Esophagus muscularis mucosa (tissue), 4 donors: ENCODE measurements at places on chromosomes 5 and 9. TPM values are rescaled to one million over a fixed set of nuclear protein-coding genes. Genes with fewer than 3 reads are reported as not detected.

DNA sequence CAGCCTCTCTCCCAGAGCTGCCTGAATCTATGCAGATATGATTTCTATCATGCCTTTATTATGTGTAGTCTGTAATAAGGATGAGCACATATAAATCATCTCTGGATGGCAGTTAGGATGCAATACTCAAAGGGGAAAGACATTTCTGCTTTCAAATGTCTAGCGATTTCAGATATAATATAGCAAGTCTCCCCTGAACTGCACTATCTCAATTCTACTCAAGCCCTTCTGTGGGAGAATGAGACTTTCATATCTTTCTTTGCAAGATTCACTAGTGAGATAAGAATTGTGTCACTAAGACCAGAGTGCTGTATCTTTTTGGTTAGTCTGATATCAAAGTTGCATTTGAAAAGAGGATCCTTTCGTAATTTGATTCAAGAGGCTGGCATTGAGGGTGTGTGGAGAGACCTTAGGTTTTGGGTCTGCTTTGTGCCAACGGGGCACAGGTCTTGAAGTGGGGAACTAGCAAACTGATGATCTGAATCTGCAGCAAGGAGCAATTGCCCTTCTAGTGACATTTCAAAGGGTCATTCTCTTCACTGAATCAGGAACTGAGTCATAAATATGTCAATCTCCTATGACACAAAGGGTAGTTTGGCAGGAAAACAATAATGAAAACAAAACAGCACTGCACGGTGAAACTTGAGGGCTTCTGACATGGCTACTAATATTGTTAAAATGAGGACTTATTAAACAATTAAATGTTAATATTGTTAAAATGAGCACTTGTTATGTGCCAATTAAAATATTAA, 305.5 kb upstream of the CLINT1 start:
- H3K4me1 ChIP-seq = no peaks in the 10 kb centered on the region
- no peak overlapping the region for H3K4me3 ChIP-seq
- no peaks in the 10 kb centered on the region for H3K36me3 ChIP-seq
- no peak overlapping the region for H3K27ac ChIP-seq

GRCh38 chr9:87445646-87446045, 52.0 kb upstream of the DAPK1 start:
- no peaks in the 10 kb centered on the region for H3K36me3 ChIP-seq
- DNase-seq = no peak
- no peak overlapping the region for H3K27ac ChIP-seq
- no peaks in the 10 kb centered on the region for H3K4me1 ChIP-seq
- H3K27me3 ChIP-seq = no peaks in the 10 kb centered on the region

DNA sequence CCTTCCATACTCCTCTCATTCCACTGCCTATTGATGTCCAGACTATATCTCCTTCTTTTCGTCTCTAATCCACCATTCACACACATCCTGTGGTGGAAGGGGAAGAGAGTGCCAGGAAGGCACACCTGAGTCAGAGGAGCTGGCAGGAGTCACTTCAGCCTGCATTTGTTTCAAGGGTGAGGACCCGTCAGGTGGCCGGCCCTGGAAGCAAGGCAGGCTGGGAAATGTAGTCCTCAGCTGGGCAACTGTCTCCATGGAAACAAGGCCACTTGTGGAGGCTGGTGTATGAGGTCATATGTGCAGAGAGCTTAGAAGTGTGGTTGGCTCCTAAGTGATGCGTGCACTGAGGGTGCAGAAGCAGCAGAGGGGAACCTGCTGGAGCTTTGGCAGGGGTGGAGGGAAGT, 278.4 kb downstream of the NSG2 start:
- H3K36me3 ChIP-seq = no peaks in the 10 kb centered on the region
- H3K4me3 ChIP-seq = no peak overlapping the region
- no peak overlapping the region for H3K27ac ChIP-seq
- H3K4me1 ChIP-seq = no peaks in the 10 kb centered on the region
- no peak for DNase-seq

- H3K36me3 ChIP-seq = no peaks in the 10 kb centered on the region
- H3K27me3 ChIP-seq = no peaks in the 10 kb centered on the region
These were observed 249.6 kb downstream of the SLIT3 start for GRCh38 chr5:169051351-169051750.

DNA sequence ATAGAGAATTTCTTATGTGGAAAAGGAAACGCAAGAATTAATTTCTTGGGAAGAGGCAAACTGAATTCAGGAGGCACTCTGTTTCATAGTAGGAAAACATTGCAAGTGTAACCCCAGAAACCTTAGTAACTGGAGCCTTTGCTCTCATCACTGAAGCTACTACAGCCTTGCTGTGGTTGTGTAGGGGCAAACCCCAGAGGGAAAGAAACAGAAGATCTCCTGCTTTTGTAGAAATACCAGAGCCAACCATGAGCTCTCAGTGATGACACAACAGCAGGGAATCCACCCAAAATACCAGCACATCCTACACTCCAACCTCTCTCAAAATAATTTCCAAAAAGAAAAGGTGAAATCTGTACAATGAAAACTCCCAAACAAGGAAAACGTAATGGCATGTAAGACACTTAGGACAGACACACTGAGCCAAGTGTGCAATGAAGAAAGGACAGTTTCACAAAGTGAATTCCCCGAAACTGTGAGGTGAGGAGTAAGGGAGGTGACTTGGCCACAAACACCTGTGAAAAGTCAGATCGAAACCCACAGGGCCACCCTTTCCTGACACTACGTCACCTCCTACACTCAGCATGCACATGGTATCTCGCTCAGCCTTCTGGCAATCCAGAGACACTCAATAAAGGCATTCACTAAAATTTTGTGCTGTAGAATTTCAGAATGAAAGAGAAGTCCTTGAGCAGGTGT, 8.5 kb upstream of the ACSL6 start:
- peak; percentile 86 for DNase-seq
- no peaks in the 10 kb centered on the region for H3K4me1 ChIP-seq
- H3K36me3 ChIP-seq = no peaks in the 10 kb centered on the region

- no peak for DNase-seq
- no peaks in the 10 kb centered on the region for H3K4me1 ChIP-seq
- H3K27ac ChIP-seq = peak overlapping the region; percentile 18
- H3K27me3 ChIP-seq = no peaks in the 10 kb centered on the region
These were observed 62.4 kb upstream of the FSD1L start for GRCh38 chr9:105385381-105385985.

DNA sequence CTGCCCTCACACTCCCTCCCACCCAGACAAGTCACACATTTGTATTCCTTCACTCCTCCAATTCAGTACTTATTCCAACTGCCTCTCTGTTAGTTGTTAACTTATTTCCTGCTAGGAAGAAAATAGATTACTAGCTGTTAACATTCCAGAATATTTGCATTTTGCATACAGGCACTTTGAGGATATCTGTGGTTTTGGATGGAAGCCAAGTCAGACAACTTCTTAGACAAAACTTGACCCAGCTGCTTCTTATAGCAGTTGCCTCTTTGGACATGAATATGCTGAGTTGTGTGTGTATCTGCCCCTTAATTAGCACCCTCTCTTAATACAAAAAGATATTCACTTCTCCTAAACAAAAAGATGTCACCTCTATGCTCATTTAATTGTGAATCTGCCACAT, 1280.6 kb upstream of the ACO1 start:
- H3K27me3 ChIP-seq = no peaks in the 10 kb centered on the region
- H3K36me3 ChIP-seq = no peaks in the 10 kb centered on the region
- DNase-seq = no peak
- H3K4me1 ChIP-seq = no peaks in the 10 kb centered on the region
- H3K4me3 ChIP-seq = no peak overlapping the region

DNA sequence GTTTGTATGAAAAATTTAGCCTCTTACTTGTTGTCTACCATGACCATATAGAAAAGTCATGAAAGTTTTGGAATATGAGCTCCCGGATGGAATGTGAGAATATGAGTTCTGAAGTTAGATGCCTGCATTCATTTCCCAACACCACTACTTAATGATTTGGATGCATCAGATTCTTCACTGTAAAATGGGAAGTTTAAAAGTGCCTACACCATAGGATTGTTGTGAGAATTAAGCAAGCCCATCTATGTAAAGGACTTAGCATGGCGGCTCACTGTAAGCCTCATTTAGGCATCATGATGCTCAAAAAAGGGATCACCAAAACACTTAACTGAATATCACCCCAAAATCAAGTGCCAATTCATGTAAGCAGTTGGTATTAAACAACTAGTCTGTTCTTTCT, 177.3 kb downstream of the RAB3C start:
- DNase-seq = no peak
- H3K4me1 ChIP-seq = no peaks in the 10 kb centered on the region
- peak overlapping the region; percentile 34 for H3K4me3 ChIP-seq
- no peak overlapping the region for H3K27ac ChIP-seq
- H3K27me3 ChIP-seq = no peaks in the 10 kb centered on the region

DNA sequence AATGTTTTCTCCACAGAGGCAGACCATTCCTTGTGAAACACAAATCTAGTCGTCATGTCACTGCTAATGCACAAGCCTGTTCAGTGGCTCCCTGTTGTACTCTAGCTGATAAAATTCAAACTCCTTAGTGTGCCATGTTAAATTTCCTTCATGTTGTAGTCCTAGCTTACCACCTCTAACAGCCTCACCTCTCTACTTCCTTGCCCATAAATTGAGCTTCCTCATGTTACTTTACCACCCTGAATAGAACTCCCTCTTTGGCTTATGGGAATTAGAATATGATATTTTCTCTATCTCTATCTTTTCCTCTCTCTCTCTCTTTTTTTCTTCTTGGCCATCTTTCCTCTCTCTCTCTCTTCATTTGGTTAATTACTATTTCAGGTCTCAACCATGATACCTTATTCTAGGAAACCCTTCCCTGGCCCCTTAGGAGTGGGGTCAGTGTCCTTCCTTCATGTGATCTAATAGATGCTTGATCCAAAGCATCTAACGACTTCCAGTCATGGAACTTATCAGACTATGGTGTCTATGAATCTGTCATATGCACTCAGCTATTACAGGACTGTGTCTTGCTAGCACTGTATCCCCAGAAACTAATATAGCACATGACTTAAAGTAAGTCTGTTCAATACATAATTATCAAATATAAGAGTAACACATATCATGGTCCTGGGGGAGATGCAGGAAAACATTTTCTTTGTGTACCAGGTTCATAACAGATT, 31.5 kb upstream of the ALDH1A1 start:
- no peak overlapping the region for H3K4me3 ChIP-seq

GRCh38 chr9:115360122-115360521, 242.2 kb upstream of the TNC start:
- no peak overlapping the region for H3K27ac ChIP-seq
- H3K36me3 ChIP-seq = no peaks in the 10 kb centered on the region
- no peaks in the 10 kb centered on the region for H3K27me3 ChIP-seq
- no peaks in the 10 kb centered on the region for H3K4me1 ChIP-seq

GRCh38 chr5:136109453-136110135, 23.1 kb upstream of the SMAD5 start:
- H3K27me3 ChIP-seq = no peaks in the 10 kb centered on the region
- H3K4me3 ChIP-seq = no peak overlapping the region
- DNase-seq = peak; percentile 89
- H3K36me3 ChIP-seq = no peaks in the 10 kb centered on the region
- H3K27ac ChIP-seq = no peak overlapping the region

- DNase-seq = no peak
- H3K36me3 ChIP-seq = peaks cover 51% of the 10 kb centered on the region
- H3K27me3 ChIP-seq = no peaks in the 10 kb centered on the region
- peaks cover 29% of the 10 kb centered on the region for H3K4me1 ChIP-seq
- H3K4me3 ChIP-seq = no peak overlapping the region
- peak overlapping the region; percentile 82 for H3K27ac ChIP-seq
These were observed 69.9 kb downstream of the LRSAM1 start for GRCh38 chr9:127520941-127521918.

GRCh38 chr5:34978681-34979080, 49.3 kb downstream of the DNAJC21 start:
- H3K27me3 ChIP-seq = no peaks in the 10 kb centered on the region
- H3K27ac ChIP-seq = no peak overlapping the region
- H3K4me3 ChIP-seq = no peak overlapping the region
- no peak for DNase-seq
- no peaks in the 10 kb centered on the region for H3K4me1 ChIP-seq
- H3K36me3 ChIP-seq = no peaks in the 10 kb centered on the region

DNA sequence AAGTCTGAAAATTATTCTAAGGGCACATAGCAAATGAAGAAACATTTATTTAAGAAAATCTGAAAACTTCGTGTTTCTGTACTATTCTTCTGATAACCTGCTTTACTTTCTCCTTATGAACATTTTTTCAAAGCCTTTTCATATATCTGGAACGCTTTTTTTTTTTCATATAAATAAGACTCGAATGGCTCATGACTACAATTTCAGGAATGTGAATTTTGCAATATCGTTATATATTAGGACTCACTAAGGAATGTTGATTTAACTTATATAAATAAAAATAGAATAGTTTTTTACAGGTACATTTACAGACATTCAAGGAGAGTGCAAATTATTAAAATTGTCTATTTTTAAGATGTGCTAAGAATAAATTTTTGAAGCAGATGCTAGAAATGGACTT, 42.9 kb downstream of the GPBP1 start:
- H3K27ac ChIP-seq = no peak overlapping the region
- H3K4me3 ChIP-seq = no peak overlapping the region
- peaks cover 7% of the 10 kb centered on the region for H3K4me1 ChIP-seq
- H3K27me3 ChIP-seq = no peaks in the 10 kb centered on the region

GRCh38 chr5:143516249-143516648, 112.8 kb upstream of the NR3C1 start:
- DNase-seq = no peak
- no peak overlapping the region for H3K4me3 ChIP-seq
- H3K27me3 ChIP-seq = no peaks in the 10 kb centered on the region

GRCh38 chr5:57863661-57864060, 381.1 kb upstream of the ACTBL2 start:
- DNase-seq = no peak
- no peaks in the 10 kb centered on the region for H3K27me3 ChIP-seq
- H3K4me1 ChIP-seq = no peaks in the 10 kb centered on the region
- H3K27ac ChIP-seq = no peak overlapping the region
- no peak overlapping the region for H3K4me3 ChIP-seq

PELO gene
- 77.7 TPM for total RNA-seq

MAMDC2 gene
- total RNA-seq = 134 TPM

TEX53 gene
- total RNA-seq = not detected

CLPTM1L gene
- total RNA-seq = 126 TPM

MTREX gene
- total RNA-seq = 53.7 TPM
